RWPE1 (cell line): ENCODE measurements at places on chromosomes 12 and 14.

DNA sequence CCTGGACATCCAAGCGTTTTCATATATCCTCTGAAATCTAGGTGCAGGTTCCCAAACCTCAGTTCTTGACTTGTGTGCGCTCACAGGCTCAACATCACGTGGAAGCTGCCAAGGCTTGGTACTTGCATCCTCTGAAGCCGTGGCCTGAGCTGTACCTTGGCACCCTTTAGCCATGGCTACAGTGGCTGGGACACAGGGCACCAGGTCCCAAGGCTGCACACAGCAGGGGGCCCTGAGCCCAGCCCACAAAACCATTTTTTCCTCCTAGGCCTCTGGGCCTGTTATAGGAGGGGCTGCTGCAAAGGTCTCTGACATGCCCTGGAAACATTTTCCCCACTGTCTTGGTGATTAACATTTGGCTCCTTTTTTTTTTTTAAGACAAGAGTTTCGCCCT lies 11.6 kb upstream of the FAM177A1 start:
- no peak for DNase-seq

GRCh38 chr12:28776220-28776619 lies 372.9 kb upstream of the FAR2 start:
- no peak for DNase-seq

DNA sequence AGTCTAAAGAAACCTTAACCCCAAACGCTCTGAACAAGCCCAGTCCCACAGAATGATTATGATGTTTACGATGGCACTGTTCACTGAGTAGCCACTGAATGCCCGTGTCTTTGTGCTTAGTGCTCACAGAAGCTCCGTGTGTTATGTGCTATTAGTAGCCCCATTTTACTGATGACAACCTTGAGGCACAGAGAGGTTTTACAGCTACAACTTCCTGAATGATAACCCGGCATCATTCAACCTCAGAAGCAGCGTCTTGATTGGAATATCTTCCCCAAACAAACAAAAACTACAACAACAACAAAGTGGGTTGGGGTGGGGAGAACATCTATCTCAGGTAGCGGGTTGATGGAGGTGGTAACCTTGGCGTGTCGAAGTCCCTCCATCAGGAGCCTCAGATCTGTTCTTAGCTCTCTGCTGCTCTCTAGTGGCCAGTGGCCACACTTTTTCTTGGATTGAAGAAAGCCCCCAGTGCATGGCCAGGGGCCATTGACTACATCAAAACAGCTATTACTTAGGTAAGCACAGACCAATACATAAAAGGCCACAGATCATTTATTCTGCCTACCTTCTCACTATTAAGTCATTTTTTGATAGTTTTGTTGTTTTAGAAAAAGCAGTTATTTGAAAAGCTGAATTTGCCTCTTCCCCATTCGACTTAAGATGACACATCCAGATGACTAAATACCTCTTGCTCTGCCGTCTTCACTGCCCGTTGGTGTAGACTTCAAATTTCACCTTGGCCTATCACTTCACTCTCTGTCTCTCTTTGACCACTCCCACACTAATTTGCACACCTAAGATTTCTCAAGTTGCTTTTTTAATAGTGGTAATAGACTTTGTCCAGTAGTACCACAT lies 376.9 kb downstream of the GALC start:
- DNase-seq = peak; percentile 60

- DNase-seq = no peak
These were observed 1.2 kb upstream of the GIT2 start for GRCh38 chr12:109997393-109997792.
